ENCODE measurements at places on chromosomes 4 and X. TPM values are rescaled to one million over a fixed set of nuclear protein-coding genes. Genes with fewer than 3 reads are reported as not detected.

DNA sequence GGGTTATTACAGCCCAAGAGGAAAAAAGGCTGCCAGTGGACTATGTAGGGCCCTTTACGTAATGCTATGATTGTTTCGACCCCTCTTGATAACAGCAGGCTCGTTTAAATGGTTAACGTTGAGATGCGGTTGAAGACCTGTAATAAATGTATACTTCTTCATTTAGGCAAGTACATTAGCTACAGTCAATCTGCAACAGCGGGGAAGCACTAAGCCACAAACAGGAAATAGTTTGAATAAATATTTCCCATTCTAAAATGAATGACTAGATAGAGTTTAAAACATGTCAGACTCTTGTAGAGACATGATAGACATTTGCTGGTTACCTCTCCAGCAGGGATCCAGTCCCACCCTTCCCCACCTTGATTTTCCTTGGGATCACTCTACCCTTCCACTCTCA lies 38.1 kb upstream of the STIM2 start:
- no peak for DNase-seq

DNA sequence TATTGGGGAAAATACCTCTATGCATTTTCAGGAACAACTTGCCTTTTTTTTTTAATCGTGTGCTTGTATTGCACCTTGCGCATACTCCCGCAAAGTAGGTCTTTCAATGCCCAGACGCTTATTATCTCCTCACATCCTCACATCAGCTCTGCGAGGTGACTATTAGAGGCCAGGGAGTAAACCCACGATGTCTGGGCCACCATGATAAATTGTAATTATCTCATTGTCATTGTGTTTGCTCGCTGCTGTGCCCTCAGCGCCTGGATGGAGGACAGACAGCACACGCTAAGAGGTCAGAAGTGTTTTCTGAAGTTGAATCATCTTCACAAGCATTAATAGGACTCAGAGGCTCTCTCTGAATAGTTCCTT lies 1.0 kb upstream of the RELL1 start:
- no peak for DNase-seq

DNA sequence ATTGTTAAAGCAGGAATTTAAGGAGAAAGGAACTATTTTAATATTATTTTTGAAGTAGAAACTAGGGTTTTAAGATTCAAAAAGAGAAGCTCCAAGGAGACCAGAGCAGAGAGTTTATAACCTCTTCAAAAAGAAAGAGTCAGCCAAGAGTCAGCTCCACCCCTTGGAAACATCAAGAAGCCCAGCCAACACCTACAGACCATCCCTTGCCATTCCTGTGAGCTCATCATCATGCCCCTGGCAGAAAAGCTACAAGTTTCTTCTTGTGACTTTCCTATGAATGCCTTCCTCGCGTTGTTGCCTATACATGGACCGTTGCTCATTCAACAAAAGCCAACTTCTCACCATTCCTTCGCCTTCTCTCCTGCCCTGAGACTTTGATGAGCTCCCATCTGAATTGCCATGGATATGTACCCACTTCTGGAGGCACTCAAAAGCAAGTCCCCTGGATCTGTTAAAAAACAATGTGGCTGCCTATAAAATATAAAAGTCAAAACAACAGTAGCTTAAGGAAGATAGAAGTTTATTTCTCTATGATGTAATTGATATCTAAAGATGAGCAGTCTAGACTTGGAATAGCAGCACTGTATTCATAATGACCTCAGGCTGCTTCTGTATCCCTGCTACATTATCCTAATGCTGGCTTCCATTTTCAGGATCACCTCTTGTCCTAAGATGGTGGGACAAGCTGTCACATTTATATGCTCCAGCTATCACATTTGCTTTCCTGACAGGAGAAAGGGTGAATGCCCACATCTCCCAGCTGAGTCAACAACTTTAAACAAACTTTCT lies 20.3 kb downstream of the PLRG1 start:
- DNase-seq: no peak

GRCh38 chr4:67035501-67035900 lies 509.8 kb downstream of the CENPC start:
- no peak for DNase-seq

DNA sequence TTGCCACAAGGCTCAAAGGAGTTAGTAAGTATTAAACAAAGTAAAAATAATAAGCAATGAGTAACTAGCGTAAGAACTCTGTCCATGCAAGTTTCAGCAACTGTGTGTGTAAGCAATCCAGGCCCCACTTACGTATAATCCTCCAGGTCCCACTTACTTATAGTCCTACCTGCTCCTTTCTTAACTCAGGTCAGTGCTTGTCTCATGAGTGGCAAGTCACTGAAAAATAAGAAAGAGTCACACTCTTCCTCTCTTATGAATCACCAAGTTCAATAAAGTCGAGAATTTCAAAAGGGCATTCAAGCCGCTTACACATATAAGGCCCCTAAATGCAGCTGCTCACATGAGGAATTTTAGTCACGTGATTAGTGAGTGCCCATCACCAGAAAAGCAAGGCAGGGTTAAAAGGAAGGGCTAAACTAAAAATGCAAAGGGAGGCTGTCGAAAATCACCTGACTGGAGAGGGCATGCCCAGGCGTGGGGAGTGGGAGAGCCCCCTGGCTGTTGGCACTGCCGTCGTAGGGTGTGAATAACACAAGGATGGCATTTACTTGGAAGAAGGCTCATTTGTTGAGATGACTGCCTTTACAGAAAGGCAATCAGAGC lies 58.2 kb downstream of the ZNF827 start:
- DNase-seq: no peak

DNA sequence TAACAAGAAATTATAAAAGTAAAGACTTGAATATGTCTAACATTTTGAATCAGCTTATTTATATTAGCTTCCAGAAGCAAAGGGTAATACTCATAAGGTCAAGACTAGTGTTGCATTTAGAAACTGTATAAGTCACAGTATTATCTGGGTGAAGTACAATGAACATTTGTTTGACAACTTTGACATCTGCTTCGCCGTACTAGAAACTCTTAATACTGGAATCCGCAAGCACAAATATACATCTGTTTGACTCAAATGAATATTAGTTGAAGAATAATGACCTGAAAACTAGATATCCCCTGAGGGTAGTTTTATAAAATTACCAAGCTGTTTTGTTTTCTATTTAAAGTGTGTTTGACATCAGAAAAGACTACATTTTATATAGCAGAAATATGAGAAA lies 135.4 kb upstream of the ATOH1 start:
- DNase-seq: no peak

DNA sequence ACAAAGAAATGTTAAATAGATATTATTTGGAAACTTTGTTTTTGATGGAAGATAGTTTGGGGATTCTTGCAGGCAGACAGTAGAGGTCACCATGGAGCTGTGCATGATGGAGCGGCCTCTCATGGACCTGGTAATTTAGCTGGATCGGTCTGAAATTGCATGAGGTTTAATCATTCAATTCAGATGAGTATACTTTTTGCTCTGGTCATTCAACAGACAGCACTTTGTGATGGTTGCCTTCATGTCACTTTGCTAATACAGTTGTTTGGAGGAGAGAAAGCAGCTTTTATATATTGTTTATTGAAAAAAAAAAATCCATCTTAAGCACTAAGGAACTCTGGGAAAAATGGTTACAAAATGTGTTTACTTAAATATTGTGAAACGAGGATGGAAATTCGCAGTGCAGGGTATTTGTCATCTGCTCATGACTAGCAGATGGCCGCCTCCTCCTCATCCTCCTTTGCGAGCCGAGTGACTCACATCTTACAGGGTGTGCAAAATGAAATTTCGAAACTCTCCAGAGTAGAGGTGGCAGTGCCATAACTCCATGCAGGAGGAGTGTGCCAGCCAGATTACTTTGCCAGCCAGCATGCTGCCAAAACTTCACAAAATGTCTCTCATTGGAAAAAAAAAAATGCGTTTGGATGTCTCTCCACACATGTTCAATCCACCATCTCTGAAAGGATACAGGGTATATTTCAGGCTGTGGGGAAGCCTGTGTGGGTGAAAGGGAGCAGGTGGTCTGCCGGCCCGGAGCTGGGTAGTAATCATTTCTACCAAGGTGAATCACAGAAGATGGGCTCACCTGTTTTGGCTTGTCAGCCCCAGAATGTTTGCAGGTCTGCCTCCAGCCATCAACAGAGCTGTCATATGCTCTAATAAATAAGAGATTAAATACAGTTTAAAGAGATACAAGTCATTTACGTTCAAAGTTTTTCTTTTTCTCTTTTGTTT lies 314.9 kb upstream of the DIPK2B start:
- DNase-seq: no peak

- no peak for DNase-seq
Measured at GRCh38 chr4:68267433-68267944, 22.0 kb upstream of the TMPRSS11B start.

DNA sequence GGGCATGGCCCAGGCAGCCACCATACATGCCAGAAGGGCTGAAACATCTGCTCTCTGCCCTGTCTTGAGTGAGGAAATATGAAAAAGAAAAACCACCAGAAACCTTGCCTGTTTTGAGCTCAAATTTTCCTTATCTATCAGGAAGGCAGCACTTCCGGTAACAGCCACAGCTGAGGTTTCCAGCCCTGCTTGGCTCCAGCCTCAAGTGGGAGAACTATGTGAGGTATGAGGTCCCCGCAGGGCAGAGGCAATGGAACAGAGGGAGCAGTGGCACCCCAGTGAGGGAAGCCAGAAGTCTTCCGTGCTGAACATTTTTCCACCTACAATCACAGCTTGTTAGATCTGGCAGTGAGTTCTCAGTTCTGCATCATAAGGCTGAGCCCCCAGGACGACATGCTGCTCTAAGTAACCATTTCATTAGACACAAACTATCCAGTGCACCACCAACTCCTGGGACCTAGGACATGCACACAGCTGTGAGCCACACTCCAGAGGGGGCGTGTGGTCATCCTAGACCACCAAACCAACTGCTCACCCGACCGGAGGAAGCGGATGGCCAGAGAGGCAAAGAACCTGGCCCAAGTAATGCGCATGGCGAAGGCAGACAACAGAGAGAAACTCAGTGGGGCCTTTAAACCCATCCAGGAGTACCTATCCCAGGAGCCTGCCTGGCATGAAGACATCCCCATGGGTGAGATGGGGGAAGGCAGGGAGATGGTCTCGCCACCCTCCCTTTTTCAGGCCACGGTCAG lies 22.6 kb downstream of the WDR1 start:
- no peak for DNase-seq

GRCh38 chr4:146585761-146586333 lies 52.8 kb upstream of the POU4F2 start:
- no peak for DNase-seq

- no peak for DNase-seq
Measured at GRCh38 chrX:10945498-10945897, 165.6 kb upstream of the HCCS start.

DNA sequence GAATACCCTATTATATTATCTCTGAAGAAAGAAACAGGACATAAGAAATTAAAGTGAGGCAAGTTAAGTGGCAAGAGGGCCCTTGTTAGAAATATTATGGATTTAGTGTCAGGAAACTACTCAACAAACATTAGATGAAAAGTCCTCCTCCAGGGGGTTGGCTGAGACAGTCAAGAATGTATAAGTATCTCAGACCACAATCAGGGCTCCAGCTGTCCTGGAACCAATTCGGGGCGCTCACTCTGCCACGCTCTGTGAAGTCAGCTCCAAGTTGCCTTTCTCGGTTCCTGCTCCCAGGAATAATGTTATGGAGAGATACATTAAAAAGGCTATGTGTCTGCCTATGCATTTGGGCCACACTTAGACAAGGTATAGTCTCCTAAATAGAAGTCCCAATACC lies 73.3 kb downstream of the RASGEF1B start:
- no peak for DNase-seq

CFAP299 gene
- not detected for total RNA-seq

CPEB2 gene
- total RNA-seq: 18.5 TPM

SHOX gene
- total RNA-seq: not detected

UGT2B17 gene
- total RNA-seq: not detected
